Camera-type eye (tissue), 1 donor: ENCODE measurements at places on chromosomes 16 and 17. TPM values are rescaled to one million over a fixed set of nuclear protein-coding genes. Genes with fewer than 3 reads are reported as not detected.

TBX21 gene
- total RNA-seq = 1.5 TPM

SOX9 gene
- total RNA-seq = 83.6 TPM

PLXDC1 gene
- 49.3 TPM for total RNA-seq

MMP25 gene
- total RNA-seq = 2.1 TPM

NPIPB9 gene
- 3.5 TPM for total RNA-seq
